CD4-positive, CD25-positive, alpha-beta regulatory T cell (primary cell): ENCODE measurements at places on chromosomes 16 and 17.

GRCh38 chr17:78313735-78314648 is 45.9 kb downstream of the SOCS3 start:
- H3K4me1 ChIP-seq = peaks cover 33% of the 10 kb centered on the region
- no peaks in the 10 kb centered on the region for H3K27me3 ChIP-seq
- no peaks in the 10 kb centered on the region for H3K36me3 ChIP-seq
- peak; percentile 62 for DNase-seq
- peak overlapping the region; percentile 14 for H3K27ac ChIP-seq

DNA sequence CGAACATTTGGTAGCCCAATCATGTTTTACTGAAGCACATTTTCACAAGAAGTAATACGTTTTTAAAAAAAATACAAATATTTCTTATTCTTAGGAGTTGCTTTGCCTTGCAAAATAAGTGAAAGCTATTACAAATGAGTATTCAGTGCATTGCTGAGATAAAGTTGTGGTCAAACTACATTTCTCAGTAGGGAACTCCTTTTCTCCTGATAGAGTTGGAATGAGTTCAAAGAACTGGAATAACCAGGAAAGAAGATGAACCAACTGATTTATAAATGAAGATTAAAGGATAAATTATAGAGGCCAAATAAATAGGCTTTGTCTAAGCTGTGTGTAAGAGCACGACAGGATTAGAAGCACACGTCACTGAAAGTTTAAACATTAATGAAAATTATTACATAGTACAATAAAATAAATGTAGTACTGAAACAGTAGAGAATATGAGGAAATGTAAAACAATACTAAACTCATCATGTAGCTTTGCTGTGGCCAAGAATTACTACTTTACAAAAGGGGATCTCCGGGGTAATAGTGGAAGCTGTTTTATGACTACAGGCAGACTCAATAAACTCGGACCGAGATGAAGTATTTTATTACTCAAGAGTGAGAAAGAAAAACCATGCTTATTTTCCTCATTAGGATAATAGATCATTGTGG is 73.6 kb downstream of the KCNJ2 start:
- no peak for DNase-seq
- no peak overlapping the region for H3K27ac ChIP-seq
- no peaks in the 10 kb centered on the region for H3K27me3 ChIP-seq
- H3K36me3 ChIP-seq = no peaks in the 10 kb centered on the region
- H3K4me1 ChIP-seq = no peaks in the 10 kb centered on the region

- H3K4me1 ChIP-seq = no peaks in the 10 kb centered on the region
- no peak overlapping the region for H3K27ac ChIP-seq
- peaks cover 4% of the 10 kb centered on the region for H3K27me3 ChIP-seq
- no peaks in the 10 kb centered on the region for H3K36me3 ChIP-seq
- no peak overlapping the region for H3K4me3 ChIP-seq
- no peak for DNase-seq
These were observed 91.5 kb downstream of the UTP18 start for GRCh38 chr17:51351890-51352289.

DNA sequence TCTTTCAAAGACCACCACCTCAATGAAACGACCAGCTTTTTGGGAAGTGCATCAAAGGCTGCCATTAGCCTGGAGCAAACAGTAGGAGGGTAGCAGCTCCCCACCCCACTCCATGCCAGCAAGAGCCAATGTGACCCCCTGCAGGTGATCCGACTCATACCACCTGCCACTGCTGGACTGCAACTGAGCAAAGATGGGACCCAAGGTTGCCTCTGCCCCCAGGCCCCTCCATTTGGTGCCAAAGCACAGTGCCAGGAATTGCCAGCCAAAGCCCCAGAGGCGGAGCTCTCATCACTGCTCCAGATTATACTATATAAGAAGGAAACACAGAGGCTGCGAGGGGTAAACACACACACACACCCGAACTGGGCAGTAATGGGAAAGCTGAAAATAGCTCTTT is 8.3 kb downstream of the PITPNM3 start:
- H3K4me3 ChIP-seq = no peak overlapping the region
- DNase-seq = no peak
- peaks cover 9% of the 10 kb centered on the region for H3K4me1 ChIP-seq
- no peak overlapping the region for H3K27ac ChIP-seq

- no peak for DNase-seq
- no peak overlapping the region for H3K27ac ChIP-seq
- H3K36me3 ChIP-seq = no peaks in the 10 kb centered on the region
- H3K4me1 ChIP-seq = no peaks in the 10 kb centered on the region
These were observed 937.8 kb downstream of the KCNJ2 start for GRCh38 chr17:71107136-71107535.
